NCI-H1930 (cell line): ENCODE measurements at places on chromosomes 12 and 14.

GRCh38 chr12:63302269-63302940, 151.4 kb upstream of the AVPR1A start:
- DNase-seq = no peak

- DNase-seq = no peak
Measured at GRCh38 chr14:25837551-25837965, 760.3 kb downstream of the NOVA1 start.

DNA sequence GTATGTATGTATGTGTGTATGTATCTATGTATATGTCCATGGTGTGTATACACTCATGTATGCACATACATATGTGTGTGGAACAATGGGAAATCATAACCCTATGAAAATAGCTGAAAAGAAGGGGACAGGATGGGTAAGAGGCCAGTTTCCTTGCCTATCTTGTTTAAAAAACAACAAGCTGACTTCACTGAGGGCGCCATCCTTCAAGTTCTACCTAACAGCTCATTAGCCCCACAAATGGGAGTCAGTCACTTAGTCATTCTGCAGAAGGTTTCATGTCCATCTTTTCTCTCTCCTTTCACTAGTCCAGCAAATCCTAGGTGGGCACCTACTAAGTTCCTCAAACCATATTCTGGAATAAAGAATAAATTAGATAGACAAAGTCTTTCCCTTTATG, 14.7 kb downstream of the STON2 start:
- no peak for DNase-seq

DNA sequence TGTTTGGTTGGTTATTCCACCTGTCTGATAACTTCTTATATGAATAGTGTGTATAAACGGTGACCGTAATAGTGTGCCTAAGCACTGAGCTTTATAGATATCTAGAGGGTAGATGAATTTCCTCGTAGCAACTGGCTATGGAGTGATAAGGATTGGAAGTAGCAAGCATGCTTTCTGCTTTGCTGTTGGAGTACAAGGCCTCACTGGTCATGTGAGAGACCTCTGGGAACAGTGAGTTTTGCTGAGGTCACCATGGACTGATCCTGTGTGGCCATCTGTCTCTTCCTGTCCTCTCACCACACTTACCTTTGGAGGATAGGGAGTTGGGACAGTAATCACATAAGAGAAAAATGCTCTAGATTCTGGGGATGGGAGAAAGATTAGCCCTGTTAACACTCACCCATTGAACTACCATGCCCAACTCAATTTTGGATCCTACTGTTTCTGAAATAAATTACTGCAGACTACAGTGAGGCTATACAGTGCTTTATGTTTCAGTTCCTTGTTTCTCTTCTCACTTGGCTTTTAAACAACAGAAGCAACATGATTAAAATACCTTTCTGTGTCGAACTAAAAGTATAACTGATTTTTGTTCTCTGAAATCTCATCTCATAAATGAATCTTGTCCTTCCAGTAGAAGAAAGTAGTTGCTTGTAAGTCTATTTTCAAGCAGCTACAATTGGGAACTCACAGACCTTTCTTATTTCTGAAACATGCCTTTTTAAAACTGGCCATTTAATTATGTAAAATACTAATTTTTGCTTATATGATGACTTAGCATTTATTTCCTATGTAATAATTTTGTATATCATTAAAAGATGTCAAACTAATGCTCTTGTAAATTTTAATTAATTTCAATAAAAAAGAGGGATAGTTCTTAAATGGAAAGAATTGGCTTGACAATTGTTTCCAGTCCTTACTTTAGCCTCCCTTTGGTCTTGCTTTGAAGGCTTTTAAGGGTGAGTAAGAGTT, 8.3 kb downstream of the TMX1 start:
- no peak for DNase-seq

GRCh38 chr12:96371790-96372699, 28.2 kb downstream of the CDK17 start:
- DNase-seq = no peak

- no peak for DNase-seq
Measured at GRCh38 chr12:4591180-4591687, 29.2 kb downstream of the DYRK4 start.

- no peak for DNase-seq
Measured at GRCh38 chr12:74449872-74450271, 87.8 kb upstream of the ATXN7L3B start.

- DNase-seq = peak; percentile 99
Measured at GRCh38 chr14:21455912-21456667, at the start of gene CHD8. Gene CHD8, minus strand, starts transcription at chr14:21456123. Its CDS starts 24,480 bp downstream, at chr14:21431643.

- DNase-seq = no peak
Measured at GRCh38 chr12:18476861-18477260, 215.5 kb downstream of the PIK3C2G start.

GRCh38 chr14:75539162-75539560, 16.9 kb downstream of the BATF start:
- no peak for DNase-seq

GRCh38 chr14:91388551-91388975, 29.1 kb downstream of the CCDC88C start:
- DNase-seq = no peak

DNA sequence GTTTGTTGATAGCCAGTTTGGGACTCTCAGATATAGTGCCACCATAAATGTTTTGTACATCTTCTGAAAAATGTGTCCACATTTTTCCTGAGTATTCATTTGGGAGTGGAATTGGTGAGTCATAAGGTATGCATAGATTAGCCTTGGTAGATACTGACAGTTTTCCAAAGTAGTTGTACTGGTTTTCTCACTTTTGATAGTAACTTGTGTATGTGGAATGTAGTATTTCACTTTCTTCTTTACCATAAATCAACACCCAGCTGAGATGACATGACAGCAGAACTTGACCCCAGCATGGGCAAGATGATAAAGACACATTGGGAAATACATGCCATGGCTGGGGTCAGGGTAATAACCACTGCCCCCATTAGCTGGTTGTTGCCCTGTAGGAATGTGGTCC, 5.4 kb downstream of the FBXW8 start:
- DNase-seq = no peak

- no peak for DNase-seq
Measured at GRCh38 chr14:101719708-101720107, 41.8 kb upstream of the PPP2R5C start.

DNA sequence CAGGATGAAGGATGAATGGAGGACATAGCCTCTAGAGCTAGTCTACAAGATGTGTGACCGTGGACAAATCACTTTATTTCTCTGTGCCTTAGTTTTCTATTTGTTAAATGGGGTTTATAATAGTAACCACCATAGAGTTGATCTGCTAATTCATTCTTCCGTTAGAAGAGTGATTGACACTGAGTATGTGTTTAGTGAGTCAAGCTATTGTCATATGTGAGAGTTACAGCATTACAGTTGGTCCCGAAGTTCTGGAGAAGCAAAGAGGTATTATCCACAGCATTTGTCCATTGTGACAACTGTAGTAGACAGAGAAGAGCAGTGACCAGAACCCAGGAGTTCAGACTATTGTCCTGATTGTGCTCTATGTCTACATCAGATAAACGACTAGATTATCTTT, 14.1 kb downstream of the FAR2 start:
- no peak for DNase-seq

- DNase-seq = no peak
Measured at GRCh38 chr12:64097366-64098105, 124.6 kb downstream of the KICS2 start.

- DNase-seq = no peak
Measured at GRCh38 chr14:95834496-95834895, 42.1 kb upstream of the TUNAR start.

- no peak for DNase-seq
Measured at GRCh38 chr14:63478010-63478409, 65.2 kb downstream of the PPP2R5E start.
